ENCODE measurements at places on chromosomes 3 and 15.

DNA sequence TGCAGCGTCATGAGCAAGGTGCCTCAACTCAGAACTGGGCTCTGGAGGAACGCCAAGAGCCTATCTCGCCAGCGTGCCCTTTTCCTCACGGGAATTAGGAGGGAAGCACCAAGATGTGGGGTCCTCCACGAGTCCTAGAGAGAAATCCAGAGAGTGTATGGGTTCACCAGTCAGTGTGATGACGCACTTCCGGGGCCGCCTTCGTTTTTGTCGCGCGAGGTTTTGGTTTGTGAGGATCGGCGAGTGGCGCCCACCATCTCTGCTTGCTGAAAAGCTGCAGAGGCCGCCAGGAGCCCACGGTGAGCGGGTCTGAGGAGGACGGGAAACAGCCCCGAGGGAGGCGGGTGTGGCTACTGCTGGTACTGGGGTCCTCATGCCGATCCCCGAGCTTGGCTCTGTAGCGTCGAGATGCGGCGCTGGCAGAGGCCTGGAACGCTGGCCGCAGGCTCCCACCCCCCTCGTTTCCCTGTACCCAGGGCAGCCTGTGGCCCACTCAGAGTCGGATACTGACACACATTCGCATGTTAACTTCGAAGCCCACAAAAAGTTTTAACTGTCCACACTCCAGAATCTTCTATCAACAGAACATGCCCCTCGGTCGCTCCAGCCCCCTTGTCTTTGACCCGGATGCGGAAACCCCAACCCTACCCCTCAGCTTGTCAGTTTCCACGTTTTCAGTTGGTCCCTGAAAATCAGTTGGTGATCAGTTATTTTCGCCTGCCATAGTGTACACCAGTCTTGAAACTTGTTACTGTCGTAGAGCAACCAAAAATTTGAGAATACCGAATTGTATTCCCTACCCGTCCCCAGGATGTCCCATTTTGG, 30.4 kb downstream of the ZNF662 start:
- DNase-seq = no peak

DNA sequence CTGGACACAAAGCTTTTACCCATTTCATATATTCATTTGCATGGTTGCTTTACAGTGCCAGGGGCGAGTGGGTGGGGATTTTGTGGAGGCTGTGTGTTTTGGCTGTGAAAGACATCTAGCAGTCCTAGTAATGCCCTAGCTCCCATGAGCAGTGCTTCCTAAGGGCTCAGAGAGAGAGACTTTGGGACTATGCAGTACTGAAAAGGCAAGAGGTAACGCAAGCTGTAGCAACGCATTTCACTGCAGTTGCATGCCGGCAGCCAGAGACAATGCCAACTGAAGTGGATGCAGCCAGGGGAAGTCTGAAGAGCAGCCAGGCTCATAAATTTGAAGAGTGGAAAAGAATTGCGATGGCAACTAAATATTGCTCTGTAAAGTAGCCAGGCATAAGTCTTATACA, 27.4 kb upstream of the ATP10A start:
- DNase-seq = no peak

- DNase-seq = no peak
Observed at GRCh38 chr3:55235416-55235815, 251.7 kb downstream of the WNT5A start.

DNA sequence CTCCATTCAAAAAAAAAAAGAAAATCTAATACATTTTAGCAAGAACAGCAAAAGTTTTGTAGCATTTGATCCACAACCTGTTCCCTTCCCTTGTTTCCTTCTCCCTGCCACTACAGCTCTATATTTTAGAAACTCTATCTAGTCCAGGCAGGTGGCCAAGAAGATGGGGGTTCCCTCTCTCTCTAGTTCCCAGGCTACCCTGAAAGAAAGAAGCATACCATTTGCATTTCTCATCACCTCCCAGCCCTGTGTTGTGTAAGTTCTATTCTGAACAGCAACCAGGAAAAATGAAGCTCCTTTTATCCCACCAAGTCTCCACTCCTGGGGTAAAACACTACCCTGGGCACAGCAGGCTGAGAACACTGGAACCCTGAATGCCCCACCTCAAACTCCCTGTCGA, 100.0 kb downstream of the PCCB start:
- DNase-seq = no peak

DNA sequence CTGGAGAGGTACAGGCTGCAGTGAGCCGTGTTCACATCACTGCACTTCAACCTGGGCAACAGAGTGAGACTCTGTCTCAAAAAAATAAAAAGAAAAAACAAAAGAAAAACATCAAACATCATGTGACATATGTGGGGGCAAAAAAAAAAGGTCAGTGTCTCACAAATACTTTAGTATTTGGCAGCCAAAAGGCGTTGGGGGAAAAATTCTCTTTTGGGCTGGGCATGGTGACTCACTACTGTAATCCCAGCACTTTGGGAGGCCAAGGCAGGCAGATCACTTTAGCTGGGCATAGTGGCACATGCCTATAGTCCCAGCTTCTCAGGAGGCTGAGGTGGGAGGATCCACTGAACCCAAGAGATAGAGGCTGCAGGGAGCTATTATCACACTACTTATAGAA, 47.6 kb downstream of the TMCC1 start:
- DNase-seq = no peak

- no peak for DNase-seq
Observed at GRCh38 chr3:23356923-23357322, 153.8 kb downstream of the UBE2E2 start.

- DNase-seq = no peak
Observed at GRCh38 chr3:115581362-115582135, 41.8 kb upstream of the GAP43 start.

DNA sequence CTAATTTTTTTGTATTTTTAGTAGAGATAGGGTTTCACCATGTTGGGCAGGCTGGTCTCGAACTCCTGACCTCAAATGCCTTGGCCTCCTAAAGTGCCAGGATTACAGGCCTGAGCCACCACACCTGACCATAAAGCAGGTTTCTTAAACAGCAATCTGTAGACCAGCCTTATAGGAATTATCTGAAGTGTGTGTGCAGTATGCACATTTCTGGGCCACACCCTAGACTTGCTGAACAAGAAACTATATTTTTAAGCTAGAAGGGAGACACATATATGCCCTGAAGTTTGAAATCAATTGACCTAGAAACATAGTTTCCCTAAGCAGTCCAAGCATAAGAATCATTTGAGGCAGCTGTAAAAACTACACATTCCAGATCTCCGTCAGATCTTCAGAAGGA, 805.7 kb downstream of the TUSC7 start:
- DNase-seq = no peak

GRCh38 chr3:69085168-69085832, 563 bp downstream of the ARL6IP5 start:
- no peak for DNase-seq

DNA sequence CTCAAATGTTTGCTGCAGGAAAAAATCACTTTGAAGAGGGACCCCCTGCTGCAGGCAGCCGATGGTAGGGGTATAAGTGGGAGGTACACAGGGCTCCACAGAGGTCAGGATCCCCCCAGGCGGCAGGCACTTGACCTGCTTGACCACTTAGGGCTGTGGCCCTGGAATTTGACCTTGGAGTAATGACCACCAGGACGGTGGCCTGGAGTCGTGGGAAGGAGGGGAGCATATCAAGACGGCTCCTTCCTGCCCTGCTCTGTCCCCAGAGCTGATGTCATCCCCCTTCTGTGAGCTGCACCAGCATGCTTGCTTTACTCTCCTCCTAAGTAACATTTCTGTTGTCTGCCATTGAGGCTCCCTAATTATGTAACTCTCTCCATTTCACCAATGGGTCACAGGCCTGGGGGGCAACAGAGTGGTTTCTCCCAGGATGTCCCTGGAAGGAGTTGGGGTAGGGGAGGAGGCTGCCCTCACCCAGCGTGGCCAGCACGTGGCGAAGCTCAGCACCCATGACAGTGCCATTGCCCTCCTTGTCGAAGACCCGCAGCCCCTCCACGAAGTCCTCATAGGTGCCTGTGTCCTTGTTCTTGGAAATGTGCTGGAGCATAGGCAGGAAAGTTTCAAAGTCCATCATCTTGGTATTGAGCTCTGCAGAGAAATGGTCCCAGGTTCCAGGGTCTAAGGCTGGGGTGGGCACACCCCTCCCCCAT, 4.1 kb downstream of the MYL3 start:
- DNase-seq = no peak

DNA sequence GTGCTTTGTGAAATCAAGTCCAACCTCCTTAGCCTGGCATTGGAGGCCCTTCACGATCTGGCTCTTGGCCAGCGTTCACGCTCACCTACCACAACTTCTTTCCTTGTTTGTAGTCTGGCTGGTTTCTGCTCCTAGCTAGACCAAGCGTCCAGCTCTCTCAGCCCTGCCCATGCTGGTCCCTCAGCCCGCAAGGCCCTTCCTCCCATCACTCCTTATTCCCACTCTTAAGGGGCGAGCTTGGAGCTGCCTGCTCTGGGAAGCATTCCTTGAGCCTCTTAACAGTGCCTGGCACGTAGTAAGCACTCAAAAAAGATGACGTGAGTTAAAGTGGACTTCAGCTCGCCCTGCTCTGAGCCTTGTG, 8.7 kb downstream of the SLC6A6 start:
- DNase-seq = no peak

- no peak for DNase-seq
Observed at GRCh38 chr3:8621872-8622271, 22.7 kb downstream of the SSUH2 start.

- DNase-seq = no peak
Observed at GRCh38 chr3:71208211-71209095, 375.1 kb downstream of the FOXP1 start.

DNA sequence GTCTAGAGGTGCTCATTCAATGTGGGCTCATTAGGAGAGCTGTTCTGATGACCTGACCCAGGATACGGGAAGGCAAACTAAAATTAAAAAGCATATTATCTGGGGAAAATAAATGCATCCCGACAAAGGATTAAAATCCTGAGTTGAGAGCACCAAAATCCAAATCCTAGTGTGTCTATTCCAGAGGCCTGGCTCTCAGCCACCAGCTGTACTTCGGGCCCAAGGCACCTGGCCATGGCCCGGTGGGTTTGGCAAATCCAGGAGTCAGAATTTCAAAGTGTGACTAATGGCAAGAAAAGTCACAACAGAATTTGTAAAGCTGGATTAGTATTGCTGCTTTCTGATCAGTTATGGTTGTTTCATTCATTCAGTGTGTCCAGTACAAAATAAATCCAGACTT, 2.6 kb upstream of the LYSMD4 start:
- DNase-seq = no peak

GRCh38 chr3:110989446-110989845, 82.2 kb upstream of the NECTIN3 start:
- DNase-seq = no peak

- no peak for DNase-seq
Observed at GRCh38 chr3:9994086-9994844, 7.6 kb upstream of the EMC3 start.

DNA sequence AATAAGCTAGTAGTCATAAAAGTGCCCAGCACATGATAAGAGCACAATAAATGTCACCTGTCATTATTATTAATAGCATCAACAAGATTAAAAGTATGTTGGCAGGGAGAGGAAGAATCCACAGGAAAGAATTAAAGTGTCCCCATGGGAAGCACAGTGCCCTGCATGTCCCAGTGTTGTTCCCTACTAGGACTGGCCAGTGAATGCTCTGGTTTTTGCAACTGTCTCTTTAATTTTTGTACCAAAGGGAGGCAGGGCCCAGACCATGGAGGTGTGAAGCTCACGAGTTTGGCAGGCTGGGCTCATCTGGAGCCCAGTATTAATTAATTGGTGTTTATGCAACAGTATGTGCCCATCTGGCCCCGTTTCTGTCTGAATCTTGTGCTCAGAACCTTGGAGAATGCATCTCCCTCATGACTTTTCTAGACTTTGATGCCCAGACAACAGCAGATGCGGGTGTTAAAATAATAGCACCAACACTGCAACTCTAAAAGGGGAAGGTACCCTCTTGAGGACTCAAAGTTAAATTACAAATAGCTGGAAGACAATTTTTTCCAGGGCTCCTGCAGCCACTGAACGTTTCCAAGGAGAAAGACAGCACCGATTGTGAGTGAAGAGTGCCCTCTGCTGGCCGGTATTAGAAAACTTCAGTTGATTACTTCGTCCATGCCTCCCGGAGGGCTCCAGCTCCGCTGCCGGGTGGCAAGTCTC, 71.9 kb upstream of the SPATA12 start:
- peak; percentile 66 for DNase-seq

GRCh38 chr3:55884066-55884465, 397.0 kb upstream of the WNT5A start:
- DNase-seq = no peak

- DNase-seq = no peak
Observed at GRCh38 chr15:66852064-66852905, 150.2 kb downstream of the SMAD6 start.

DNA sequence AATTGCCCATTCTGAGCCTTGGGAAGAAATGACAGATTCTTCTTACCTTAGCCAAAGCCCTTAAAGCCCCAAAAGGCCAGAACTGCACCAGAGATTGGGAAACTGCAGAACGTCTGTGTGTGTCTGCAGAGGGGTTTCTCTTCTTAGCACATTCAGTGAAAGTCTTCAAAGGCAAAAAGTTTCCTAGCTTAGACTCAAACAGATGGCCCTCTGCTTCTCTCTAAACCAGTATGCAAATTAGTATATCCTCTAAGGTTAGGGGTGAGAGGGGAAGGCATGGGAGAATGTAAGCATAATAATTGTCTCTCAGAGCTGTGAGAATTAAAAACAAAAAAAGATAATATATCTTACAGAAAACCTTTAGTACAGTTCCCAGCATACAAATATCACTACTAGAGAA, 334.0 kb upstream of the MCTP2 start:
- no peak for DNase-seq

DNA sequence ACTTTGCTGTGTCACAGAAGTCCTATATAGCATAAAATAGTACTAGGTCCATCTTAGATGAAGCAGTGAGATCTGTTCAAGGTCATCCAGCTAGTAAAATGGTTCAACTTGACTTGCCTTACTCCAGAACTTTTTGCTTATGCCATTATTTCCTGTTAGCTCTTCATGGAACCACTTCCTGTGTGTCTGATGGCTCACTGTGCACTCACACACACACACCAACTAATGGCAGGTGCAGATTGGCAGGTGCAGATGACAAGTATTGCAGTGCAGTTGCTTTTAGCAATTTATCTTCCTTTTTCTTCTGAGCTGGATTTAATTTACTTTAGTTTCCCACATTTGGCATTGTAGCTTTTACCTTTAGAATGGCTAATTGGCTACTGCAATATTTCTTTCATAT, 29.8 kb downstream of the GOLGA8S start:
- DNase-seq = no peak

DNA sequence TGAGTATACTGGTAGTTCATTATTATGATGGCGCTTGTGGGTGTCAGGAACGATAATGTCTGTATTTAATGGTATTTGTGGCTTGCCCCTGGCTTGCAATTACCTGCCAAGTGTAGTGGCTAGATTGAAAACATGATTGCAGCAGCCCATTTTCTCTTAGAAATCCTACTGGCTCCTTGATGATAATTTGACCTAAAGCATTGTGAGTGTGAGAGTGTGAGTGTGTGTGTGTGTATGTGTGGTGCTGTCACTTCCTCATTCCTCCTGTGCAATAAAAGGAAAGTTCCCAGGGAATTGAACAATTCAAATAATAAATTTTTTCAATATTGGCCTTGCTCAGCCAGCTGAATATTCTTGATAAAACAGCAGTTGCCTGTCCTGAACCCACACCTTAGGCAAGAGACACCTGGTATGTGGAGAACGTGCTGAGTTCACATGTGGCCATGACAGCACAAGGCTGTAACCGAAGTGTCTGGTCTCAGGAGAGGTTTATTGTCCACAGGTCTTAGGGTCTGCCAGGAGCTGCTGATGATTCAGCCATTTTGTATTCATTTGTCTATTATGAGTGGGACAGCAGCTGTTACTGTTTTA, 193.3 kb downstream of the CD47 start:
- no peak for DNase-seq
